ENCODE measurements at places on chromosomes 11 and 22. TPM values are rescaled to one million over a fixed set of nuclear protein-coding genes. Genes with fewer than 3 reads are reported as not detected.

DNA sequence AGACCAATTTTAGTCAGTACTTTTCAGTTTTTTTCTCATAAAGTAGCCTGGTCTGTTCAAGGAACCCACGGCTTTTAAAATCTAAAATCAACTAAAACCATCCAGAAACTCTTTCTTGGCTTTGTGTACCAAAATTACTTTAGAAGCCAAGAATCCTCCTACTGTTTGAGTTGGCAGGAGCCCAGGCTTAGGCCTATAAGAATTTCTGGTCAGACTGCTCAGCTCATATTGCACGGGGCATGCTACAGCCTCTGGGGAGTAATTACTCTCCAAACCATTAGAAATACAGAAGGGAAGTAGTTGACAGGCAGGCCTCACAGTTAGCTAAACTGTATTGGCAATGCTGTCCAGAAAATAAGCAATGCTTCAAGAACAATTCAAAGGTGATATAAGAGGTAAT lies 1862.9 kb upstream of the RAG2 start:
- H3K27me3 ChIP-seq: no peaks in the 10 kb centered on the region
- DNase-seq: no peak
- H3K27ac ChIP-seq: no peak overlapping the region
- no peak overlapping the region for H3K4me3 ChIP-seq

DNA sequence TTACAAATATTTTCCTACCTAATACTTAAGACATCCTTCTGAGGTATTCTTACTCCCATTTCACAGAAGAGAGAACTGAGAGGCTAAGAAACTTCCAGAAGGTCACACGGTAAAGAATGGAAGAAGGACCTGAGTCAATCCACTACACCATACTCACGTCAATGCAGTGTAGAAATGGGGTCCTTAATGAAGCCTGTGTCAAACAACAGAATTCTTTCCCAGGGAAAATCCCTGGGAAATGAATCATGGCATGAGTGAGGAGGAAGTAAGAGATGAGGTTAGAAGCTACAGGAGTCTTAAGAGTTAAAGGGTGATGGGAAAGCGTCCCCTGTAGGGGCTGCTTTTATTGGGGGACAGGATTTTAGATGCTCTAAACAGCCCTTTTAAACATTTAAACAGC lies 147.9 kb downstream of the C11orf91 start:
- H3K36me3 ChIP-seq: no peaks in the 10 kb centered on the region
- no peaks in the 10 kb centered on the region for H3K4me1 ChIP-seq
- no peak overlapping the region for H3K4me3 ChIP-seq
- H3K27ac ChIP-seq: no peak overlapping the region
- DNase-seq: no peak

DNA sequence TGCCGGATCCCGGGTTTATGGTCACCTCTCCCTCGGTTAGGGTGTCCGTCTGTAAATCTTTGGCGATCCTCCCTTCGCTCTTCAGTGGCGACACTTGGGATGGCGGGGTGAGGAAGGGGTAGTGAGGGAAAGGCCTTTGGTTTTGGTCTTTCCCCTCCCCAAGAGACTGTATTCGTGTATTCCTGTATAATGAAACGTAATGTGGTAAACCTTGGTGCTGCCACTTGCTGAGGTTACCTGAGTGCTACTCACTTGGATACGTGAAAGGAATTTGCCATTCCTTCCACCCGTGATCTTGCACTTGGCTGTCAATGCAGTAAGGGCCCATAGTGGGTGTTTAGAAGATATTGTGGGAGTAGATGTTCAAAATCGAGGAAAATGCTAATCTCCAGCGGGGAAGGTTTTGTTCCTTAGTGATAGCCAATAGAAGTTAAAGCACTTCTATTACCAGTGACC lies 578 bp upstream of the NUP160 start:
- H3K27me3 ChIP-seq: no peaks in the 10 kb centered on the region
- DNase-seq: no peak
- peaks cover 32% of the 10 kb centered on the region for H3K4me1 ChIP-seq
- H3K4me3 ChIP-seq: peak overlapping the region; percentile 68
- peak overlapping the region; percentile 93 for H3K27ac ChIP-seq

- DNase-seq: no peak
- H3K4me3 ChIP-seq: no peak overlapping the region
- H3K36me3 ChIP-seq: no peaks in the 10 kb centered on the region
- H3K27me3 ChIP-seq: no peaks in the 10 kb centered on the region
- no peak overlapping the region for H3K27ac ChIP-seq
Observed at GRCh38 chr11:116112087-116112935, 608.1 kb upstream of the CADM1 start.

DNA sequence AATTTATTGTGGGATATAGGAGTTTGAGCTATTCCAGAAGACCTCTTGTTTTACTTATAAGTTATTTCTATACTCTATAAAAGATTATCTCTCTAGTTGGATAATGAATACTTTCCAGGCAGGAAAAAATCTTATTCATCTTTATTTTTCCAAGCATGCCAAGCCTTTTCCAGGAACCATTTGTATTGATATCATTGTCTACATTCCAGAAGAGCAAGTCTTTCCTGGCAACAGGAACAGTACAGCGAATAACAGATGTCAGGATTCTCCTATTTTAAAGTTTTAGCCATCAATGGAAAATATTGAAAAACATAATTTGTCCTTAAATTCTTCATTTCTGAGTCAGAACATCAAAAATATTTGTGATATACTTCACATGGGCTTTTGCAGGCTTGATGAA lies 5.2 kb upstream of the NXPE1 start:
- H3K4me3 ChIP-seq: no peak overlapping the region
- H3K4me1 ChIP-seq: no peaks in the 10 kb centered on the region
- H3K36me3 ChIP-seq: no peaks in the 10 kb centered on the region
- no peak overlapping the region for H3K27ac ChIP-seq

GRCh38 chr11:68714060-68714856 lies 29.9 kb downstream of the GAL start:
- H3K27ac ChIP-seq: no peak overlapping the region
- no peak for DNase-seq

- H3K36me3 ChIP-seq: no peaks in the 10 kb centered on the region
- H3K4me3 ChIP-seq: no peak overlapping the region
- H3K27me3 ChIP-seq: no peaks in the 10 kb centered on the region
- DNase-seq: no peak
- H3K4me1 ChIP-seq: no peaks in the 10 kb centered on the region
- H3K27ac ChIP-seq: no peak overlapping the region
Observed at GRCh38 chr11:108906826-108907225, 242.0 kb downstream of the DDX10 start.

GRCh38 chr11:9222654-9223053 lies 42.5 kb downstream of the DENND5A start:
- H3K4me3 ChIP-seq: no peak overlapping the region
- DNase-seq: no peak

GRCh38 chr11:18383388-18384156 lies 10.8 kb upstream of the LDHA start:
- no peak overlapping the region for H3K4me3 ChIP-seq
- no peaks in the 10 kb centered on the region for H3K27me3 ChIP-seq
- no peaks in the 10 kb centered on the region for H3K36me3 ChIP-seq
- peak overlapping the region; percentile 94 for H3K27ac ChIP-seq
- peak; percentile 94 for DNase-seq
- peaks cover 28% of the 10 kb centered on the region for H3K4me1 ChIP-seq

- peak overlapping the region; percentile 92 for H3K27ac ChIP-seq
- H3K4me3 ChIP-seq: peak overlapping the region; percentile 39
Observed at GRCh38 chr11:69297787-69298266, 3.9 kb downstream of the MYEOV start.

GRCh38 chr11:130606781-130607511 lies 158.5 kb downstream of the ADAMTS15 start:
- no peaks in the 10 kb centered on the region for H3K4me1 ChIP-seq
- DNase-seq: no peak
- H3K27ac ChIP-seq: no peak overlapping the region
- H3K27me3 ChIP-seq: no peaks in the 10 kb centered on the region
- no peaks in the 10 kb centered on the region for H3K36me3 ChIP-seq
- H3K4me3 ChIP-seq: no peak overlapping the region

DNA sequence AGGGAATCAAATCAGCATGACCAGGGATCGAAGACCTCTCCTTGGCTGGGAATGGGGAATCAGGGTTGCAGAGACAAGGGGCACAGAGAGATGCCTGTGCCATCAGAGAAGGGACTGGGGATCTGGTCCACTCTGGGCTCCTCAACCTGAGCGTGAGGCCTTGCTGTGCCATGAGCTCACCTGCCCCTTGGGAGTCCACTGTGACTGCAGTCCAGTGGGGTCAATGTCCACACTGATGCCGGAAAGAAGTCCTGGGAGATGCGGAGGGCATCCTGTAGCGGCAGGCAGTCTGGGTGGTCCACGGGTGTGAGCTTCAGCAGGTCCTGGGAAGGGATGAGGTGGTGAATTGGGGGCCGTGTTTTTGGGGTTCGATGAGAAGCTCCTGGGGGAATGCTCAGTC lies 7.3 kb upstream of the RGL4 start:
- no peaks in the 10 kb centered on the region for H3K27me3 ChIP-seq
- no peak overlapping the region for H3K27ac ChIP-seq
- H3K4me3 ChIP-seq: no peak overlapping the region
- no peaks in the 10 kb centered on the region for H3K4me1 ChIP-seq
- H3K36me3 ChIP-seq: peaks cover 15% of the 10 kb centered on the region

- no peak overlapping the region for H3K4me3 ChIP-seq
- no peaks in the 10 kb centered on the region for H3K27me3 ChIP-seq
- H3K36me3 ChIP-seq: no peaks in the 10 kb centered on the region
- peak; percentile 77 for DNase-seq
Observed at GRCh38 chr22:23219822-23220484, 39.6 kb downstream of the BCR start.

DNA sequence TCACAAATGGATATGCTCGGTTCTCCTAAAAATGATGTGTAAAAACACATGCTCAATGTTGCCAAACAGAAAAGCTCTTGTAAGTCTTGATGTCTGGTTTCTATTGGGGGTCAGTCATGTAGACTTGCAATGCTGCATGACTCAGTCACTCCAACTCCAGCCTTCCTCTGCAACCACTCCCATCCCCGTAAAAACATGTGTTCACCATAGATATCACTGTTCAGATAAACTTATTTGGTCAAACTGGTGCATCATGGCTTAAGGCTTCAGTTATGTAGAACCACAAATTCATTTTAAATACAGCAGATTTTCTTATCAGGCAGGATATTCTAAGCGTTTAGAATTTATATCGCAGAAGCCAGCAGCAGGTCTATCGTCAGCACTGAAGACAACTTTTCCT lies 298.4 kb upstream of the LUZP2 start:
- no peak for DNase-seq
- H3K4me3 ChIP-seq: no peak overlapping the region
- no peak overlapping the region for H3K27ac ChIP-seq
- no peaks in the 10 kb centered on the region for H3K27me3 ChIP-seq

DNA sequence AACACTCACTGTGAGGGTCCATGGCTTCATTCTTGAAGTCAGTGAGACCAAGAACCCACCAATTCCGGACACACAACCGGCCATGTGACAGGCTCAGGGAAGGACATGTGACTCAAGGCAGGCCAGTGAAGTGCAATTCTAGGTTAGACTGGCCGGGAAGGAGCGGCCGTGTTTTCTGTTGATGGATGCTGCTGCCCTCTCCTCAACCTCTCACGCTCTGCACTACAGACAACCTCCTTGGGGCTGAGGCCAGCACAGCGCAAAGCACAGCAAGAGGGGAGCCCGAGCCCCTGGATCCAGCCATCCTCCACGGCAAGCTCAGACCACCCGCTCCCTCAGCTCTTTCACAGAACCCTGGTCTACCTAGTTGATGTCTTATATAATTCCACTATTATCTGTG lies 2.8 kb downstream of the NUDT8 start:
- H3K4me3 ChIP-seq: no peak overlapping the region
- H3K27ac ChIP-seq: no peak overlapping the region
- peak; percentile 12 for DNase-seq
- no peaks in the 10 kb centered on the region for H3K36me3 ChIP-seq

DNA sequence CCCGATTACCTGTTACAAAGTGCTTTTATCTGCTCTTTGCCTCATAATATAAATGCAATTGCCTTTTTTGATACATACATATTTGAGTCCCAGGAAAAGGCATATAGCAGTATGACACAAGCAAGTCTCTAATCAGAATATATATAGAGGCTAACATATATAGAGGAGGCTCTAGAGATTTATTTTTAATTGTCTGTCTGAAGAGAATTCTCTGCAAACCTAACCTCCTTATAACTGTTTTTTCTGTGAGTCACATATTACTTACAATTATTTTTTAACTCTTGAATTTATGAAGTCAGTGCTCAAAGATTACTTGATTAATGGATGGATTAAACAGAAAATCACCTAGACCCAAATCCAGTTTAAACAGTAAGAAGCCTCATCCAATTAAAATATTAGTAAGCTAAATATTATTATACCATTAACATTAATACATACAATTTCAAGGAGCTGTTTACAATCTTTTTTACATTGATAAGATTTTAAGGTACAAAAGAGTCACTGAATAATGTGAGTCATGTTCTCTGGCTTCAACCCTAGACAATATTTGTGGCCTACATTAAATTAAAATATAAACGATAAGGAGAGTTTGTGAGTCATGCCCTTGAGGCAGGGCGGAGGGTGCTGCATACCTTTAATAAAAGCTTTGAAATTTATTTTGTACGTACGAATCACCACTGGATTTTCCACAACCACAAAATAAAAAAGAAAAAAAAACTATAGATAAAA lies 19.2 kb upstream of the MMP13 start:
- H3K4me3 ChIP-seq: no peak overlapping the region
- H3K36me3 ChIP-seq: no peaks in the 10 kb centered on the region
- no peaks in the 10 kb centered on the region for H3K4me1 ChIP-seq
- no peak for DNase-seq
- H3K27ac ChIP-seq: no peak overlapping the region

DNA sequence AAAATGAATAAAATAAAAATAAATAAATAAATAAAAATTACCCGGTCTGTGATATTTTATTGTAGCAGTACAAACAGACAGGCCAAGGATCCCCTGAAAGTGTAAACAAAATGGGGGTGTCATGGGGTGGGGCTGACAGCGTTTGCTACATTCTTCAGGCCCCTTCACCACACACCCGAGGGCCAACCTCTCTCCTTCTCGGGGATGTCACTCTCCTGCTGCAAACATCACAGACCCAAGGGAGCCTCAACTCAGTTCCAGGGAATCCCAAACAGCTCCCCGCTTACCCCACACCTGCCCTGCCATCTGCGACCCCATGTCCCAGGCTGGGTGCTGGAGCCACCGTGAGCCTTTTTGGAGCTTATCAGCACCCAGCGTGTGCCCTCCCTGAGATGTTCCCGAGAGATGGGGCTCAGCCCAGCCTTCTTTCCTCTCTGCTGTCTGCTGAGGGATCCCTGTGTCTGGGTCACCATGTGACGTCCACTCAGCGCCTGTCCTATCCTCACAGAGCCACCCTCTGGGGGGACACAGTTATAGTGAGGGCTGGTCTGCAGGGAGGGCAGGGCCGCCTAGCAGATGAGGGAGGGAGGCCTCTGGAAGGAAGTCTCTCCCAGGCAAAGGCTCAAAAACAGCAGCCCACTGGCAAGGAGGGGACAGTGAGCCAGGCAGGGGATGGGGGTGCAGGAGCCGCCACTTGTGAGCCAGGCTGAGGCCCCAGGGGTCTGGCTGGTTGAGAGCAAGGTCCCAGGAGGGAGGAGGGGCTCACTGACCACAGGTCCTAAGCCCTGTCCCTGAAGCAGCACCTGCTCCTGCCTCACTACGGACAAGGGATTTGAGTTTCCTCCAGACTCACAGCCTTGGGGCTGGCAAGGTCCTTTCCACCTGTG lies 1041.6 kb downstream of the BRD1 start:
- H3K4me3 ChIP-seq: no peak overlapping the region
- no peak overlapping the region for H3K27ac ChIP-seq
- no peaks in the 10 kb centered on the region for H3K27me3 ChIP-seq
- no peaks in the 10 kb centered on the region for H3K4me1 ChIP-seq
- DNase-seq: peak; percentile 36

The IFITM1 gene
- 72.8 TPM for total RNA-seq

The IL18 gene
- total RNA-seq: 37.1 TPM

The CXCR5 gene
- 0.15 TPM for total RNA-seq

The RCOR2 gene
- total RNA-seq: not detected

The SLC25A45 gene
- 23.9 TPM for total RNA-seq

The ZP1 gene
- total RNA-seq: not detected

The ZNRF3 gene
- 11.4 TPM for total RNA-seq

The OR5AR1 gene
- total RNA-seq: not detected

The IGLL1 gene
- total RNA-seq: not detected

The SUSD2 gene
- total RNA-seq: 419 TPM

Measured in upper lobe of left lung (tissue), 6 donors.